ENCODE measurements at places on chromosomes 5 and 9.

- DNase-seq: no peak
Observed at GRCh38 chr5:147534172-147534951, 24.5 kb upstream of the DPYSL3 start.

DNA sequence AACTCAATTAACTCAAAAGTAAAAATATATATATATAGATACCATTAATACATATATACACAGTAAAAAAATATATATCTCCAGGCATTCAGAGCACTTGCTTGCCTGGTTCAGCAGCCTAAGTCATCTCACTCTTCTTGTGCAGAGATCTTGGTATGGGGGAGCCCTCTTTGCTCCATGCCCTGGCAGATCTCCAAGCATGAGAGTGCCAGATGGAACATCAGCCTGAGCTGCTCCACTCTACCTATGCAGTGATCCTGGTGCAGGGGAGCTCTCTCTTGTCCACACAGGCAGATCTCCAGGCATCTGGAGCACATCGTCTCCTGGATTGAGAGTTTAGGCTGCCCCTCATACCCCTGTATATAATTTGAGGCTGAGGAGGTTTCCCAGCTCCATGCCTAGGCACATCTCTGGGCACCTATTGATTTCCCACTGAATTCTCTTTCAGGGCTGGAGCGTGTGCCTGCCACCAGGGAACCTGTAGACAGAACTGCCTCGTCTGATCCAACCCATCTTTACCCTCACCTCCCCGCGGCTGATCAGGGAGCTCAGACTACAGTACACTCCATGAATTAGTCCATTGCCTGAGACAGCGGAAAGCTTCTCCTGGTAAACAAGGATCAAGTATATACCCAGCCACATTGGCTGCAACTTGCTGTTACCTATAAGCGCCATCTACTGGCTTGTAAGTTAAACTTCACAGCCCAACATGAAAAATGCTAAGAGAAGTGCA lies 342.4 kb upstream of the GRIA1 start:
- peak; percentile 98 for DNase-seq

DNA sequence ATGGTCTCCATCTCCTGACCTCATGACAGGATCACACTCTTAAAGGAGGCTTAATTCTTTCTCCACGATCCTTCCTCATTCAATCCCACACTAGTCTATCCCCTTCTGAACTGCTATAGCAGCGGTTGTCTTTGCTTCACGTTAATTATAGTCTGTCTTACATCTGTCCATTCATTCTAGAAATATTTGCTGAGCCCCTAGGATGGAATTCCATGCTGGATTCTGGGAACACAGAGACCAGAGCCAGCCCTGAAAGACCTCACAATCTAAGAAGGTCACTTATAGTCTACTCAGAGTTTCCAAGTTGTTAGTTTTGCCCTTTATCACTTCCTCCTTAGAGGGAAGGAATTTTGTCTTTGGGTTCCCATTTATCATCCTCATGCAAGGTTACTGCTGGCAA lies 193.5 kb downstream of the GAS1 start:
- no peak for DNase-seq

DNA sequence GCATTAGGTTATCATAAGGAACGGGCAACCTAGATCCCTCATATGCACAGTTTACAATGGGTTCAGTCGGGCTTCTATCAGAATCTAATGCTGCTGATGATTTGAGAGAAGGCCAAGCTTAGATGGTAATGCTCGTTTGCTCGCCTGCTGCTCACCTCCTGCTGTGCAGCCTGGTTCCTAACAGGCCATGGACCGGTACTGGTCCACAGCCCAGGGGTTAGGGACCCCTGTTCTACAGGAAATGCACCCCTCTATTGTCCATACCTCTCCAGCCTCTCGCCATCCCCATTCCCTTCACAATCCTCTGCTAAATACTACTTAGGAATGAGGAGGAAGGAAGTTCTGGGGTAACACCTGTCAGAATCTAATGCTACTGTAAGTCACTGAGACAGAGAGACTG lies 75.1 kb downstream of the OXCT1 start:
- DNase-seq: no peak

- peak; percentile 58 for DNase-seq
Observed at GRCh38 chr9:126661521-126662251, 48.0 kb downstream of the LMX1B start.

DNA sequence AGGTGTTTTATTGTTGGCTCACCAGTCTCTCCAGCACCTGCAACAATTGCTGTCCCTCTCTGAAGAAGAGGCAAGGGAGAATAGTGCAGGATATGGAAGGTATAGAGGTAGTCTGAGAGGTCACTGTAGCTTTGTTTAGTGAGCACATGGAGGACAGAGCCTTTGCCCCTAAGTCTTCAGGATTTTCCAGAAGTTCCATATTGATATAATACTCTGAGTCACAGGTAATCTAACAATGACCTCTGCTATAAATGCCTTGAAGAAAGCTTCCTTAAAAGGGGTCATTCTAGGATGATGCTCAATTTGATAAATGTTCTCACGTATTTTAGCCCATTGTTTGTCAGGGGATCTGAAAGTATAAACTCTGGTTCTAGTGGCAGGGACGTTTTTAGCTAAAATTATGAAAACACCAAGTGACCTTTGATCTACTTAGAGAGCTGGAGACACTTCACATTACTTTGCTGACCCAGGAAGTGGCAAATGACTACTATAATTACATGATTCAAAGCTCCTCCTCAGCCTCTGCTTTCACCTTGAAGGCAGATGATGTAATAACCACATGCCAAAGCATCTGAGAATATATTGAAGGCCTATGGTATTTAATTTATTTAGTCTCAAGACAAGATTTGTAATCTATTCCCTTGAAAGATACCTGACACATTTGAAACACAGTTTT lies 366.9 kb upstream of the NUDT12 start:
- peak; percentile 58 for DNase-seq

Data from DMS53 (cell line).